Right ventricle myocardium superior (tissue), 1 donor: ENCODE measurements at places on chromosomes 16 and 17. TPM values are rescaled to one million over a fixed set of nuclear protein-coding genes. Genes with fewer than 3 reads are reported as not detected.
A peak's percentile ranks its signal among the peaks of the same experiment; 100 is the strongest.

The TACO1 gene
- 43.1 TPM for total RNA-seq

The EFCAB13 gene
- total RNA-seq: 3.0 TPM

DNA sequence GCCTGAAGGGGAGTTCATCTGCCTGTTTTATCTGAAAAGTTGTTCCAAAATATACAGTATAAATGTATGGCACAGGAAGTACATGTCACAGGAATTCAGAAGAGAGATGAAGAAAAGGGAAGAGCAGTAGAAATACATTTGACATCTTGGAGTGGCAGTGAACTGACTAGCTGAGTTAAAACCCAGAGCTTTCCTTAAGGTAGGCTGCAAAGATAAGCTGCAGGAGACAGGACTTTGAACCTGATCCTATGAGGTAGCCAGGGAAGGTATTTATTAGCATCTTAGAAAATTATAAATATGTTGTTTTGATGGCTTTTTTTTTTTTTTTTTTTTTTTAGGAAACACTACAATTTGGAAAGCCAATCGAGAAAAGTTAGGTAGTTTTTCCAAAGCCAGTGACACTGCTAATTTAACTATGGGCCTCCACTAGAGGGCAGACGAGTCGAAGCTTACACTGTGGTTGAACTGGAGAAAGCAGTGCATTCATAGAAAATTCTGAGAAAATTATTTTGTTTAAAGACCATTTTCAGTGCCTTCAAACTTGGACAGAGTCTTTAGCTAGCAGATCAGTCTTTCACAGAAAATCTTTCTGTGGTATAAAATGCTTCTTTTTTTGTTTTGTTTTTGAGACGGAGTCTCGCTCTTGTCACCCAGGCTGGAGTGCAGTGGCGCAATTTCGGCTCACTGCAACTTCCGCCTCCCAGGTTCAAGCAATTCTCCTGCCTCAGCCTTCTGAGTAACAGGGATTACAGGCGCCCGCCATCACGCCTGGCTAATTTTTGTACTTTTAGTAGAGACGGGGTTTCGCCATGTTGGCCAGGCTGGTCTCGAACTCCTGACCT lies 122.3 kb downstream of the SSH2 start:
- DNase-seq: peak; percentile 56

DNA sequence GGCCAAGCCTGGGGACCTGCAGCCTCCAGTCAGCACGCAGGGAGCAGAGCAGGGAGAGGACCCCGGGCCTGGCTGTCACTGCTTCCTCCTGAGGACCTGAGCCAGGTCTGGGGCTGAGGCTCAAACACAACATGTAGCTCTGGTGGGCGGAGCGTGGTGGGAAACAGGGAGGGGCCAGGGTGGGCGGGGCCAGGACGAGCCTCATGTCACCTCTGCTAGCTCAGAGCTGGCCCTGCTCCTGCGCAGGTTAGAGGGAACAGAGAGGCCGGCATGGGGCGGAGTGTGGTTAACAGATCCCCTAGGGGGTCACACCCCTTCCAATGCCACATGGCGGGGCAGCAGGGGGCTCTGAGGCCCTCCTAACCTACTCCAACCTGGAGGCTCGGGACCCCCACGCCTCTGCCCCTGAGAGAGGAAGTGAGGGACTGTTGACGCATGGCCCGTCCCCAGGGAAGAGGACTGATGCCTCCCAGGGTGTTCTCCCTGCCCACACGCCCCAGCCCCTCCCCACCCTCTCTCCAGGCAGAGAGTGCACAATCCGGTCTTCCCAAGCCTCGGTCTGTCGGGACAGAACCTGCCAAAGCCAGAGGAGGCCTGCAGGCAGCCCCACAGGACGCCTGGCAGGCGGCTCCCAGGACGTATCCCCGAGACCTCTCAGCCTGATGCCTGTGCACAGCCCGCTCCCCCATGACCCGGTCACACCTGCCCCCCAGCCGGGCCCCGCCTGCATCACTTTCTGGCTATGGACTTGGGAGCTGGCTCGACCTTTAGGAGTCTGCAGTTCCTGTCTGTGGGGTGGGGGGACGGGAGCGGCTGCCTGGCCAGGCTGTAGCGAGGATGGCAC lies 15.2 kb downstream of the PIEZO1 start:
- DNase-seq: no peak

- DNase-seq: no peak
Measured at GRCh38 chr16:27241658-27242057, 26.9 kb downstream of the NSMCE1 start.
